ENCODE measurements at places on chromosomes 6 and 20.

DNA sequence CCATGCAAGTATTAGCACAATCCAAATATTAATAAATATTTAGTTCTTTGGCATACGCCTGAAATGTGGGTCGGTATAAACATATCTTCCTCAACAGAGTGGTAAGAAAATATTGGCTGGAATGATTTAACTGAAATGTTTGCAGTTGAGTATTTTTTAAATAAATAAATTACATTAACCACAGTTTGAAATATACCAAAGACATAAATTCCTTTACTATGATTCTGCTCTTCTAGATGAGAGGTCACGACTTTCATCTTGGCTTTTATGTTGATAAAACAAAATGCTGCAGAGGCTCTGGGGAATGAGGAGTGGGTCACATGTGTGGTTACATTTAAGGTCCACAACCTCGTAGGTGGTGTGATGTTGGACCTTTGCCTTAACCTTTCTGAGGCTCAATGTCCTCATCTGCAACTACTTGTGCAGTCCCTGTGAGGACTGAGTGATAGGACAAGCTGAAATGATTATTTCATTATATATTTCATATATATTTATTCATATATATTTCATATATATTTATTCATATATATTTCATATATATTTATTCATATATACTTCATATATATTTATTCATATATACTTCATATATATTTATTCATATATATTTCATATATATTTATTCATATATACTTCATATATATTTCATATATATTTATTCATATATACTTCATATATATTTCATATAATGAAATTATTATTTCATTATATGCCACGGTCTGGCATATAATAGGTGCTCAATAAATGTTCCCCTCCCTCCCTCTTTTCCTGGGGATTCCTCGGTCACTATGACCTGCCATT lies 107.4 kb downstream of the SAMD5 start:
- no peak for DNase-seq

- no peak for DNase-seq
These were observed 133.1 kb downstream of the SOX4 start for GRCh38 chr6:21726676-21727075.

DNA sequence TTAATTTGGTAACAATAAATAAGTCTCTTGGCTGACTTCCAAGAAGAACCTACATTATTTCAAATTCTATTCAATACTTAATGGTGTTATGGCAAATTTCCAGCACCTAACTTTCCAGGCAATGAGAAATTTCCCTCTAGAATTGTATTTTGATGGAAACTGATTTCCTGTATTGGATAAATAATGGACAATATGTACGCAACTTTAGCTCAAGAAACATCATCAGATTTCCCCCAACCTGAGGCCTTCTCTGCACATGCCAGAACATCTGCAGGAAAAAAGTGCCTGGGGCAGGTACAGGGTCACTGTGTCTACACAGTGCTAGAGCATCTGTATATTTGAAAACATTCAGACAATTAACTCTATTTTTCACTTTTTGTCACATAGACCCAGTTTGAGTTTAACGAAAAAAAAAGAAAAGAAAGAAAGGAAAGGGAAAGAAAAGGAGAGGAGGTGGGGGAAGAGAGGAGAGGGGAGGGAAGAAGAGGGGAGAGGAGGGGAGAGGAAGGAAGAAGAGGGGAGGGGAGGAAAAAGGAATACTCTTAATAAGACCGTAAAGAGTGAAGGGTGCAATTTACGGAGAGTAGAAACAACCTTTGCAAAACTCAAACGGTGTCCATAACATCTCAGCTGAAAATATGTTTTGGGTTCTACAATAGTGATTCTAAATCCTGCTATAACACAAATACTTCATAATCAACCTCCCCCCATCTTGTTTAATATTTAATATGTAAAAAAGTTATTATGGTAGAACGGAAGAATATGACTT lies 130.0 kb downstream of the TSHZ2 start:
- no peak for DNase-seq

GRCh38 chr6:45297320-45297719 lies 30.8 kb upstream of the RUNX2 start:
- DNase-seq: peak; percentile 0

GRCh38 chr6:44367681-44368080 lies 19.8 kb upstream of the CDC5L start:
- peak; percentile 38 for DNase-seq

GRCh38 chr6:39189915-39190544 lies 39.2 kb downstream of the KCNK5 start:
- peak; percentile 61 for DNase-seq

GRCh38 chr20:12111431-12112088 lies 193.9 kb downstream of the BTBD3 start:
- no peak for DNase-seq

DNA sequence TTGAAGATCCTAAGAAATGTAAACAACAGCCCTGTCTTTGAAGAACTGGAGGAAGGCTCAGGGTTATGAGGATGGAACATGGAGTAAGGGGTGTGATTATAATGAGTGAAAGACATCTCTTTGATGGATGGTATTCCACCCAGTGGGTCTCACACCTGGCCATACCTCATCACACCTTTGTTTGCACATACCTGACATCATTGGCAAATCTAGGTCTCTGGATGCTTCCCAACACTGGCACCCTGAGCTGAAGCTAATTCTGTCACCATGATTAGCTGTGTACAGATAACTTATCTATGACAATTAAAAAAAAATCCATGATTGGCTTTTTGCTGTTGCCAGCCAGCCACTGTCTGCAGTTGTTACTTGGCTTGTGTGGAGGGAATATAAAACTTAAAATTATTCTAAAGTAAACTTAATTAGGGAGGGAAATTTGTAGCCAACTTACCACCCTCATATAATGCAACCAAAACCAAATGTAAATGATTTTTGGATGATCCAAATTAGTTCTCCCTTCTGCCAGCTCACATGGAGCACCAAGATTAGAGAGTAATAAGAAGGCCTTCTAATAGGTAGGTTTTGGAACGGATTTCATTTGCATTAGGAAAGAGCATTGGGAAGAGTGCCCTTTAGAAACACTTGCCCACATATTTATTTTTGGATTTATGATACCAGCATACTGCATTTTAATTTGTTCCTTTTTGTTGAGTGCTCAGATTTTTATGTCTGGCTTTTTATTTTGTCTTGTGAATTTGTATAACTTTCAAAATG lies 249.5 kb downstream of the SOX4 start:
- DNase-seq: no peak

GRCh38 chr6:25608558-25609174 lies 43.3 kb upstream of the SCGN start:
- no peak for DNase-seq

- DNase-seq: no peak
These were observed 284.8 kb downstream of the SMOC2 start for GRCh38 chr6:168725802-168726201.

- DNase-seq: no peak
These were observed 518.5 kb downstream of the CD83 start for GRCh38 chr6:14635934-14636591.

DNA sequence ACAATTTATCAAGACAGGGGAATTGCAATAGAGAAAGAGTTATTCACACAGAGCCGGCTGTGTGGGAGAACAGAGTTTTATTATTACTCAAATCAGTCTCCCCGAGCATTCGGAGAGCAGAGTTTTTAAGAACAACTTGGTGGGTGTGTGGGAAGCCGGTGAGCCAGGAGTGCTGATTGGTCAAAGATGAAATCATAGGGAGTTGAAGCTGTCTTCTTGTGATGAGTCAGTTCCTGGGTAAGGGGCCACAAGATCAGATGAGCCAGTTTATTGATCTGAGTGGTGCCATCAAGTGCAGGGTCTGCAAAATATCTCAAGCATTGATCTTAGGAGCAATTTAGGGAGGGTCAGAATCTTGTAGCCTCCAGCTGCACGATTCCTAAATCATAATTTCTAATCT lies 50.0 kb upstream of the ECI2 start:
- DNase-seq: no peak

- DNase-seq: no peak
These were observed 41.6 kb upstream of the SYNCRIP start for GRCh38 chr6:85684133-85684808.

DNA sequence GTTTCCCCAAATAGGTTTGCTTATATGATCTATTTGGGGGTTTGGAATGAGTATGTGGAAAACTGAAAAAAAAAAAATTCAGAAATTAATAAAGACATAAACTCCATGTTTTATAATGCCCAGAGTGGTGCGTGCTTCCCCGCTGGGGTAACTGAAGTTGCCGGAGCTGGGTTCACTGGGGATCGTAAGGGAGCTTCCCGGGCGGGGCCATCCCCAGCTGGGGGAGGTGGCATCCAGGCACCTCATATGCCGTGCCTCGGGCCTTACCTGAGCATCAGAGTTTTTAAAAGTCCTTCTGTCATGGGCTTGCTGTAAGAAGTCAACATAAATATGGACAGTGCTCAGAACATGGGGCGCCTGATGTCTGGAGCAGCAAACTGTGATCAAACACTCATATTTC lies 17.9 kb upstream of the RAMACL start:
- no peak for DNase-seq

- DNase-seq: no peak
These were observed 73.4 kb upstream of the FRMD1 start for GRCh38 chr6:168152306-168152963.

- peak; percentile 86 for DNase-seq
These were observed 81.1 kb downstream of the PLCG1 start for GRCh38 chr20:41218466-41218865.

- no peak for DNase-seq
These were observed 123.2 kb upstream of the RIPOR2 start for GRCh38 chr6:25058941-25059340.

DNA sequence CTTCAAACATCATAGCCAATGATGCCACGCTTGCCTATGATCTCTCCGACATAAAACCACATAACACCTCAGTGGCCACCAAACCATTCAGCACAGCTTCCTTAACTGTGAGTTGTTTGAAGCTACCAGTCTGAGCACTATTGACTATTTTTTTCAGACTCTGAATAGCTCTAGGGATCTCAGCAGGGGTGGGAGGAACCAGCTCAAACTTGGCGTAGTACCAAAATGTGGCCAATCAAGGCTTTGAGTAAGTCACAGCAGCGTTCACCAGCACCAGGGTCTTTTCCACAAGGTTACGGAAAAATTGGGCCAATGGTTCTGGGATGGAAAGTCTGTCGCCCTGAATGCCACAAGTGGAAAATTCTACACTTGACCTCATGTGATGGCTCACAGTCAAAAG lies 70.6 kb downstream of the SMPDL3A start:
- no peak for DNase-seq

DNA sequence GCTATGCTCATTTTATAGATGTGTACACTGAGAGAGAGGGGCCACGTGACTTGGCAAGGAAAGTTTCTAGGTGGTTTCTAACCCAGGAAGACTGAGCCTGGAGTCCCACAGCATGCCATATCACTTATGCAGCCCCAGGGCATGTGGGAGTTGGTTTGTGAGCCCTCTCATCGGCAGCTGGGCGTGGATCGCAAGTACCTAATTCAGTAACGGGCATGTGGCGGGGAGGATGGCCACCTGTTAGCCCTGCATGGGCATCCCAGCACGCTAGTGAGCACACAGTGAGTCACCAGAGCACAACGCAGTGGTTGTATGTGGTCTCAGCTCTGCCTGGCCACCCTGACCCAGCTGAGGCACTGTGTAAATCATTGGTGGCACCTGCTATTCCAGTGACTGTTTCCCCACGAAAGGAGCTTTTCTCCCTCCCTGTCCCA lies 88.3 kb downstream of the NINL start:
- DNase-seq: no peak

GRCh38 chr20:51034988-51035656 lies 12.2 kb upstream of the KCNG1 start:
- no peak for DNase-seq

DNA sequence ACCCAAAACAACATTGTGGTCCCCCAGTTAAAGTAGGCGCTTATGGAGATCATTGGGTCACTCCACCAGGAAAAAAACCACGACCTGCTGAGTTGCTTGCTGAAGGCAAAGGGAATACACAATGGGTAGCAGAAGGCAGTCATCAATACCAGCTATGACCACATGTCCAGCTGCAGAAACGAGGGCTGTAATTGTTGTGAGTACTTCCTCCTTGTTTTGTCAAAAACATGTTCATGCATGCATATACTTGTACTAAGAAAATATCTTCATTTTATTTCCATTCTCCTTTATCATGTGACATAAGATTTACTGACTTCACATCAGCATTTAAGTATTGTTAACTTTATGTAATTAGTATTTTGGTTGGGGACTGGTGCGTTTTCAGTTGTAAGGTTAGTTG lies 16.9 kb downstream of the SERINC1 start:
- no peak for DNase-seq

GRCh38 chr6:162613310-162613709 lies 114.3 kb downstream of the PRKN start:
- no peak for DNase-seq

- peak; percentile 26 for DNase-seq
These were observed 762 bp upstream of the TCEA2 start for GRCh38 chr20:64062276-64062595.

DNA sequence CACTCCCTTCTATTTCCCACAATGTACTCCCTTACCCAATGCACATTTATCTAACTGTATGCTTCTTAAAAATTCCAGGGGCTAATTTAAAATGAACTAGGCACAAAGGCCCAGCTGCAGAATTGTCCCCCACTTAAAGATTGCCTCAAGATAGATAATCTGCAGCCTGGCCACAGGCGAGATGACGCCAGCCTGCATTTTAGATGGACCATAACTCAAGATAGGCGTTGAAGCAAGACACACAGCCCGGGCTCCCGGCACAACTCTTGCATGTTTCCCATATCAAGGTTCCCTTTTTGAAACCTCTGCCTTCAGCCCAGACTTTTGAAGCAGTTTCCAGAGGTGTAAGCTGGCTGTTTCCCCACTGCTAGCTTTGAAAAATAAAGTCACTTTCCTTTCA lies 3.2 kb upstream of the REPS1 start:
- DNase-seq: no peak

- DNase-seq: peak; percentile 75
These were observed 17.8 kb upstream of the HMGN4 start for GRCh38 chr6:26520237-26520849.

GRCh38 chr6:4491501-4492260 lies 284.5 kb upstream of the CDYL start:
- peak; percentile 7 for DNase-seq

- DNase-seq: peak; percentile 98
These were observed 216.3 kb upstream of the ECI2 start for GRCh38 chr6:4351520-4352321.

DNA sequence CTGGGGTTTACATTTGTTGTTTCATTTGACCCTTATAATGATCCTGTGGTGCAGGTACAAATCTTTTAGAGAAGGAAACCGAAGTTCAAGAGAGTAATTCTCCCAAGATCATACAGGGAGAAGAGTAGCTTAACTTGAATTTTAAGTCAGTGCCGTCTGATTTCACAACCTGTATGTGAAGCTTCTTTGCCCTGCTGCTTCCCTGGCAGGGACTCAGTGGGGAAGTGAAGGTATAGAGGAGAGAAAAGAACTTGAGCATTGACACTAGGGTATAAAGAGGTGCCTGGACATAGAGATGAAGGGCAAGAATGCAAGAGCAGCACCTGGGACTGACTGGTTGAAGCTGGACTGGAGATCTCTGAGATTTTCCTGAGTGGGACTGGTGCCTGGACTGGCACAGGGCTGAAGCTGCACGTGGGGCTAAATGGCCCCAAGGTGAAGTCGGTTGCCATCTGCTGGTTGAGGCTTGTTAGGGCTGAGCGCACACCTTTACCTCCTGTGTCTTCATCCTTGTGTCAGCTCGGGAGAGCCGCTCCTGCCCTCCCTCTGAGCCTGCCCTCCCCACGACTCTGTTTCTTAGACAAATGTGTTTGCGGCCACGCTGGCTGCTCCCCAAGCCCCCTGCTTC lies 41.8 kb downstream of the FARS2 start:
- peak; percentile 21 for DNase-seq

- DNase-seq: no peak
These were observed 746.8 kb downstream of the CBLN4 start for GRCh38 chr20:55258559-55258958.

- no peak for DNase-seq
These were observed 1.1 kb upstream of the TULP4 start for GRCh38 chr6:158311193-158311592.

Data from GM23248 (cell line).